Heart right ventricle (tissue), 16 donors: ENCODE measurements at places on chromosomes 1 and 21. TPM values are rescaled to one million over a fixed set of nuclear protein-coding genes. Genes with fewer than 3 reads are reported as not detected.

DNA sequence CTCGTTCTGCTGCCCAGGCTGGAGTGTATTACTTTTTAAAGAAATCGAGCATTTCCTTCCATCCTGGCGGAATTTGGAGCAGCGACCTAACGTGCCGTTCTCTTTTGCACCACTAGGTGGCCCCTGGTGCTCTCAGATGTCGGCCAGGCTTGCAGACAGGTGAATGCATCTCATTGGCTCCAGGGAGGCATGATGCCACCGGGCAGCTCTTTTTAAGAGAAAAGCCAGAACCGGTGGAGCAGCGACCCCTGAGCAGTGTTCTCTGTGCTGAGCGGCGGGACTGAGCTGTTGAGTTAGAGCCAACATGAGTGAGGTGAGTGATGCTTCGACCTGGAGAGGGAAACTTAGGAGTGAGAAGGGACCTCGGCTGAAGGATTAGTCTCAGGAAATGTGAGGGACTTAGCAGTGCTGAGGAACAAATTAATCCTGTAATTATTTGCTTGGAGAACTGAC lies at the start of gene PCP4:
Gene PCP4 (plus strand): TSS at position 241 of the 453 bp plus-strand sequence. CDS start 64 bp downstream, at position 305.
- DNase-seq, result peak; percentile 10

DNA sequence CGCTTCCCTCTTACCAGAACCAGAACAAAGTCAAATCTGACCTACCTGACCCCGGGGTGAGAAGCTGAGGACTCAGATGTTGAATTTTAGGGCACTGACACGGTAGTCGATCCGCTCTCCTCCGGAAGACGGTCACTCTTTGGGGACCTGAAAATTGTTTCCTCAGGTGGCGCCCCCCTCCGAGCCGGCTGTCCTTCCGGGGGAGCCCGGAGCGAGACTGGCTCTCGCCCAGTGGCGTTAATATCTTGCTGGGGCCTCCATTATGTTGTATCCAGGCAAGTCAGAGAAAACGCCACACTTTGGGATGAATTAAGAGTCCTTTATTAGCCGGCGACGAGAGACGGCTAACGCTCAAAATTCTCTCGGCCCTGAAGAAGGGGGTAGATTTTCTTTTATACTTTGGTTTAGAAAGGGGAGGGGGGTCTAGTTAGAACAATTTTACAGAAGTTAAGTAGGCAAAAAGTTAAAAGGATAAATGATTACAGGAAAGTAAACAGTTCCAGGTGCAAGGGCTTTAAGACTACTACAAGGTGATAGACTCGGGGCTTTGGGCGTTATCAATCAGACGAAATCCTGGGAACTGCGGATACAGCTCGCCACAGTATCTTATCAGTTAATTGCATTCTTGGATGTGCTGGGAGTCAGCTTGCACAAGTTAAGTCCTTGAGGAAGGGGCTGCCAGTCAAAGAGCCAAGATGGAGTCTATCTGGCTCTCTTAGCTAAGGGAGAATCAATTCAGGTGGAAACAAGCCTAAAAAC lies 269.5 kb downstream of the DSCAM start:
- no peak for DNase-seq

DNA sequence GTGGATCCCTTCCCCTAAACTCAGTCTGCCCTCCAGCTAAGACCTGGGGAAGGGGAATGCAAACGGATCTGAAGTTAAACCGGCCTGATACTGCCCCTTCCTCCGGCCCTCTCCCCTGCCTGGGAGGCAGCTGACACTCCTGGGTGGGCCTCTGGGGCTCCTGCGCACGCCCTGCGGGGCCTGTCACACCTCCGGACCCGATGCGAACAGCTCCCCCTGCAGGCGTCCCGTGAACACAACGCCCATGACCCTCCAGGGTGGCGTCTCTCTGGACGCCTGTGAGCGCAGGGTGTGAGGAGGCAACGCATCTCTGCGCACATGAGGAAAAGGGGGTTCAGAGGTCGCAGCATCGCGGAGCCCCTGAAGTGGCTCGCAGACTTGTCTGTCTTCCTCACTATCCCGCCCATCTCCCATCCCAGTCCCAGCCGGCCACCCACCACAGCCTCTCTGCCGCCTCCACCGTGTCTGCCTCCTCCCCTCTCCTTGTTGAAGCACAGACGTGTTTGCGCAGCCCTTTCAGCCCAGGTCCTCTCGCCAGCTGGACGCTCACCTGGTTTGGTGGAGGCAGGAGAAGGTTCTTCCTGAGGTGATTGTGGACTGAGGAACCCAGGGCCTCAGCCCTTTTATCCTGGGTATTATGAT lies 421 bp upstream of the LCE3A start:
- no peak for DNase-seq

GRCh38 chr1:227333423-227333822 lies 15.1 kb upstream of the CDC42BPA start:
- DNase-seq, result no peak

DNA sequence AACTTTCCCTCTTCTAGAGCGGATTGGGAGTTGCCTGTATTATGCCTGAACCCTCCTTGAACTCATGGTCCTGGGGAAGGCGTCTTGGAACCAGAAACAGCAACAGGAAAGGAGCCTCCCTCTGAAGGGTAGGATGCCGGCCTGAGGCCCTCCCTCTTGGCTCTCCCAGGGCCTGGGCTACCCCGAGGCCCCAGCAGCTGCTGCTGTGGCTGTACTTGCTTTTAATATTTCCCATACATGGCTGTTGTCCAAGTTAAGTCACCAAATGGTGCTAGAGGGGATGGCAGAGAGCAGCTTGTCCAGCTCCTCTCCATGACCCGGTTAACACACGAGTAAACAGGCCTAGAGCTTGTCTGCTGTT lies 10.5 kb downstream of the CHRNB2 start:
- peak; percentile 24 for DNase-seq

DNA sequence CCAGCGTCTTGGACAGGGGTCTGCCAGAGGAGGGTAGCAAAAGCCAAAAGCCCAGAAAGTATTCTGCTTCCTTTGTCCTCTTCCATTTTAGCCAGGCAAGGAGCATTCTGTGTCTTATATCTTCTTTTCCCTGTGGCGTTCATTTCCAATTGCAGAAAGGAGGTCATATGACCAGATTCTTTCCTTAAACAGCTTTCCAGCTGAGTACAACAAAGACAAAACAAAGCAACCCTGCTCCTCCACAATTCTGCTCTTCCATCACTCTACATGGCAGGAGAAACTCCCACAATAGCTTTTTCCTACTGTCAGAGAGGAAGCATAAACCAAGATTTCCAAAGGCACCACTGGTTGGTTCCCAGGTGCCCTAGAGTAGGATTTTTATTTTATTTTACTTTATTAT lies 19.7 kb downstream of the ENSA start:
- DNase-seq, result no peak

DNA sequence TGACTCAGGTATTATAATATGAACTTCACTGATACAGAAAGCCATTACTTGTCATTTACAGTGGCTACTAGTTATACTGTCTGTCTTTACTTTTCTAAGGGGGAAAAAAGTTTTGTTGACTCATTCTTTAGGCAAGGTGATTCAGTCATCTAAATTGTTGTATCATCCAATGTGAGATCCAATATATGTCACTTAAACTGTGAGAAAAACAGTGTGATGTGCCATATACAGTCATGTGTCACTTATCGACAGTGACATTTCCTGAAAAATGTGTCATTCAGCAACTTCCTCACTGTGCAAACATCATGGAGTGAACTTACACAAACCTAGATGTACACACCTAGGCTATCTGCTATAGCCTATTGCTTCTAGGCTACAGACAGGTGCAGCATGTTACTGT lies 57.6 kb downstream of the KCNK2 start:
- no peak for DNase-seq

GRCh38 chr1:3943806-3944577 lies 43.9 kb upstream of the C1orf174 start:
- no peak for DNase-seq

- DNase-seq, result no peak
Measured at GRCh38 chr1:245278846-245279245, 124.1 kb downstream of the KIF26B start.

- DNase-seq, result no peak
Measured at GRCh38 chr1:55416164-55416842, 201.1 kb upstream of the USP24 start.

DNA sequence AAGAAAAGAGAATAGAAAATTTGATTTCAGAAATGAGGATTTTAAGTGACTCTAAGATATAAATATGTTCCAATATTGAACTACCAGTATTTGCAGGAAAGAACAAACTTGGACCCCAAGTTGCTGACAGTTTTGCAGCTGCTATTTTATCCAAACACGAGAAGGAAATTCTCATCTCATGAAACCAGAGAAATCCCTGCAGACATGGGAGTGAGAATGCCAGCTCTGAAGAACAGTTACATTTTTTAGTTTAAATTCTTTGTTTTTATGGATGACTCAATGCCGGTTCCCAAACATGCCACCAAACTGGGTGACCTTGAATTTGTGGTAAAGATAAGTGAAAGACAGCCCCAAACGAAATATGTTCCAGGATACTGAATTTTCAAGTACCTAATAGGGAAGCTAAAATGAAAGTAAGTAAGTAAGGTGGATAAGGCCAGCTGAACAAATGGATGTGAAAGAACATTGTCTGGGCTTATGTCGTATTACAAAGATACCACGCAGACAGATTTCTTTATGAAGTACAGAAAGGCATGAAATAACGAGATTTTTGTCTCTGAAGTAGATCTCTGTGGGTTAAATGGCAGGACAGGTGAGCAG lies 19.9 kb downstream of the TLR5 start:
- DNase-seq, result no peak

DNA sequence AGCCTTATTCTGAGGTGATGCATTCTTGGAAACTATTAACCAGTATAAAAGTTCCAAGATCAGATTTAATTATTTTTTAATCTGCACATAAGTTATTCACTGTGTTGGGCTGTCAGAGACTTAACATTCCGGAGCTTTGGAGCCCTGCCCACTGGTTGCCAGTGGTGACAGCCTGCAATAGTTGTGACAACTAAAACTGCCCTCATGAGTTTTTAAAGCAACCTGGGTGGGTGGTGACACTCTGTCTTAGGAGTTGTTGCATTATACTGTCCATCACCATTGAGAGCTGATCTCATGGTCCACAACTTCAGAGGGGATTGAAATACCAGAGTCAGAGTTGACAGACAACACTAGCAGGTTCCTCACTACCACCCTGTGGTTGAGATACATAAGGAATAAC lies 653.9 kb upstream of the USP24 start:
- peak; percentile 54 for DNase-seq

DNA sequence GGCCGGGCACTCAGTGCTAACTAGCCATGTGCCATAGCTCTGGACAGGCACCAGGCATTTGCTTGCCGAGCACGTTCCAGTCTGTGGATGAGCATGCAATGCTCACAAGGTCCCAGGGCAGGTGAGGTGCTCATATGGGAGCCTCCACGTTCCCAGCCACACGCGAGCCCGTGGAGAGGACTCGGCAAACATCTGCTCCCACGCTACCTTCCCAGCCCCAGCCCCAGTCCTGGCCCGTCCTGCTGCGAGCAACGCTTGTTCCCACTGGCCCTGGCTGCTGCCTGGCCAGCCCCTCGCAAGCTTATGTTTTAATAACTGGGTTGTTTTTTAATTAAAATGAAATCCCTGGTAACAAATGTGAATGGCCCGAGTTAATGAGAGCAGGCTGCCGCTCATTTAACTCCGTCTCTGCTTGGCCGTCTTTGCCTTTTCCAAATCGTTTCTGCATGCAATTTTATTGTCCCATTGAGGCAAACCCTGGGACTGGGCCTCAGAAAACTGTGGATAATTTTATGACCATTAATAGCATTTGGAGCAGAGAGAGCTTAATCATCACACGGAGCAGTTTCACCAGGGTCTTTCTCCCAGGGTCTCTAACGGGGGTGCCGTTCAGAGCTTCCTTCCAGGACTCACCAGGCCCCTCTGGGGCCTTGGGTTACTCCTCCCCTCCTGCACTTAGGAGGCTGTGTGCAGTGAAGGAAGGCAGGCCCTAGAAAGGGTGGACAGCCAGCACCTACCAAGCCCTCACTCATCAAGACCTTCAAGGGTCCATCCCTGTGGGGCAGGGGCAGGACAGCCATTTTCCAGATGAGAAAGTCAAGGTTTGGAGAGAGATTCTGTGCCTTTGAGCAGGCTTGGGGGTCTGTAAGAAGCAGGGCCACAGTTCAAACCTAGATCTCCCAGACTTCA lies 136.8 kb downstream of the GLIS1 start:
- DNase-seq, result no peak

GRCh38 chr1:201006450-201006849 lies 17.1 kb downstream of the KIF21B start:
- DNase-seq, result no peak

- no peak for DNase-seq
Measured at GRCh38 chr1:44347280-44347679, 7.8 kb downstream of the ERI3 start.

DNA sequence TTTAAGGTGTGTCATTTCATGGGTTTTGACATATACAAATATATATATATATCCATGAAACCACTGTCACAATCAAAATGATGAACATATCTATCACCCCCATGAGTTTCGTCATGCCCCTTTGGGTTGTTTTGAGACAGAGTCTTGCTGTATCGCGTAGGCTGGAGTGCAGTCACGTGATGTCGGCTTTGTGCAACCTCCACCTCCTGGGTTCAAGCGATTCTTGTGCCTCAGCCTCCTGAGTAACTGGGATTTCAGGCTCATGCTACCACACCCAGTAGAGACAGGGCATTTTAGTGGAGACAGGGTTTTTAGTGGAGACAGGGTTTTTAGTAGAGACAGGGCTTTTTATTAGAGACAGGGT lies 8.0 kb downstream of the HJV start:
- no peak for DNase-seq

GRCh38 chr1:160206036-160206389 lies 829 bp downstream of the PEA15 start:
- DNase-seq, result peak; percentile 54

- no peak for DNase-seq
Measured at GRCh38 chr1:81437649-81438048, 363.1 kb upstream of the ADGRL2 start.

Gene CLEC20A
- not detected for total RNA-seq

Gene TIPRL
- total RNA-seq, result 25.0 TPM

Gene SNRPE
- total RNA-seq, result 42.4 TPM
